Small intestine (tissue), 16 donors: ENCODE measurements at places on chromosomes 5 and 9. TPM values are rescaled to one million over a fixed set of nuclear protein-coding genes. Genes with fewer than 3 reads are reported as not detected.
A peak's percentile ranks its signal among the peaks of the same experiment; 100 is the strongest.

DNA sequence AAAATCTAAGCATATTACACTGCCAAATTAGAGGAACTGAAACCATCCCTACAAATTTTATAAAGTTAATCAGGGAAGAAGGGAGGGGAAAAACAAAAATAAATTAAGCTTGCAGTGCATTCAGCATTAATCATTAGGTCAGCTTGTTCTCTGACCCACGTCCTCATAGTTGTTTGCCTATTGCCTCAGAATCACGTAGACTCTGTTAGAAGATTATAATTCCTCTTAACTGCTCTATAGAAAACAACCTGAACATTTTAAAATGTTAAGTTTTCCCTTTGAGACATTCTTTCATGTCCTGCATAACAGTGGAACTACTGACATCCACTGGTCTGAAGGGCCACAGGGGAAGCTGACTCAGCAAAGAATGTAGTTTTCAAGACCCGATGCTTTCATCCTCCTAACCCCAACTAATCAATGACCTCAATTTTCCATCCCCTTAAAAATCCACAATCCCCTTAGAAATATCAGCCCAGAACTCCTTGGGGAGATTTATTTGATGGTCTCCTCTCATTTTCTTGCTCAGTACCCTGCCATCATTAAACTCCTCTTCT, 112.4 kb downstream of the FBXO4 start:
- H3K4me3 ChIP-seq = no peak overlapping the region
- no peaks in the 10 kb centered on the region for H3K36me3 ChIP-seq
- no peaks in the 10 kb centered on the region for H3K4me1 ChIP-seq
- H3K27ac ChIP-seq = no peak overlapping the region
- H3K27me3 ChIP-seq = no peaks in the 10 kb centered on the region

- no peak for DNase-seq
- H3K27ac ChIP-seq = no peak overlapping the region
- H3K36me3 ChIP-seq = no peaks in the 10 kb centered on the region
- no peaks in the 10 kb centered on the region for H3K4me1 ChIP-seq
Observed at GRCh38 chr5:169003721-169004541, 297.0 kb downstream of the SLIT3 start.

DNA sequence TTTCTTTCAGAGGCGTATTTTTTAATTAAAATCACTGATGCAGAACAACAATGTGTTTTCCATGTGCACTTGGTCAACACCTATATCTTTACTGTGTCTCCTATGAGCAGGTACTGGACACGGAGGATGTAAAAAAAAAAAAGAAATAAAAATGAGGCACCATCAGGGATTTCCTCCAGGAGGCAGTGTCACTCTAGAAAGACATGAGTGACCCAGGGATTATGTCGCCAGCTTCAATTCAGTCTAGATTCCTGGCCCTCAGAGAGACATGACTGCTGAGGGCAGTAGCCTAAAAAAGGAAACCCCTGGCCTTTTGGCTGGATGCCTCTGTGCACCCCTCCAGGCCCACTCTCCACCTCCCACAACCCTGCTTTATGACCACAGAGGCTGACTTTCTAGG, 18.3 kb upstream of the IL33 start:
- no peak overlapping the region for H3K27ac ChIP-seq
- H3K36me3 ChIP-seq = no peaks in the 10 kb centered on the region
- H3K4me3 ChIP-seq = no peak overlapping the region
- peak; percentile 36 for DNase-seq
- H3K27me3 ChIP-seq = no peaks in the 10 kb centered on the region

DNA sequence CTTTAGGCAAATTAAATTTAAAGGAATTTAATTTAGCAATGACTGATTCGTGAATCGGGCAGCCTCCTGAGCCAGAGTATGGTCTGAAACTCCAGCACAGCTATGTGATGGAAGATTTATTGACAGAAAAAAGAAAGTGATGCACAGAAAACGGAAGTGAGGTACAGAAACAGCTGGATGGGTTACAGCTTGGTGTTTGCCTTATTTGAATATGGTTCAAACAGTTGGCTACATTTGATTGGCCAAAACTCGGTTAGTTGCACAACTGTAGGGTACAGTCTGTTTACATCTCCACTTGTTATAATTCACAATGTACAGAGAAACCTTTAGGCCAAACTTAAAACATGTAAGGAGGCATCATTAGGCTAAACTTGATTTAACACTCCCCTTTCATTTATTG, 1716.1 kb upstream of the C9orf72 start:
- no peaks in the 10 kb centered on the region for H3K27me3 ChIP-seq
- DNase-seq = no peak
- no peaks in the 10 kb centered on the region for H3K4me1 ChIP-seq
- no peak overlapping the region for H3K27ac ChIP-seq

DNA sequence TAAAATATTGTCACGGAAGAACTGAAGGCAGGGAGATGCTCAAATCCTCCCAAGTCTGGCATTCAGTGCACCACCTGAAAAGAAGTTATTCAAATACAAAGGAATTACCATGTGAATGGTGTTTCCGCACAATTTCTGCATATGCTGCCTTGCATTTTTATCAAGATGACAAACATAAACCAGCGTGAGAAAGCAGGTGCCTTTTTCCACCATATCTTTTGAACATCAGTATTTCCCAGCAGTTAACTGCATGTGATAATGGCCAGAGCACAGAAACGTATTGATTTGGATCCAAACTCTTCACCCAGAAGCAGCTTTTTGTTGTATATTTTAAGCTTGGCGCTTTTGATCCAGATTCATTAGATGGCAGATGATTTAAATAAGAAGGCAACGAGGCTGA, 808.0 kb downstream of the TLE1 start:
- H3K36me3 ChIP-seq = no peaks in the 10 kb centered on the region
- H3K4me3 ChIP-seq = no peak overlapping the region
- no peaks in the 10 kb centered on the region for H3K4me1 ChIP-seq
- H3K27ac ChIP-seq = no peak overlapping the region
- H3K27me3 ChIP-seq = no peaks in the 10 kb centered on the region

DNA sequence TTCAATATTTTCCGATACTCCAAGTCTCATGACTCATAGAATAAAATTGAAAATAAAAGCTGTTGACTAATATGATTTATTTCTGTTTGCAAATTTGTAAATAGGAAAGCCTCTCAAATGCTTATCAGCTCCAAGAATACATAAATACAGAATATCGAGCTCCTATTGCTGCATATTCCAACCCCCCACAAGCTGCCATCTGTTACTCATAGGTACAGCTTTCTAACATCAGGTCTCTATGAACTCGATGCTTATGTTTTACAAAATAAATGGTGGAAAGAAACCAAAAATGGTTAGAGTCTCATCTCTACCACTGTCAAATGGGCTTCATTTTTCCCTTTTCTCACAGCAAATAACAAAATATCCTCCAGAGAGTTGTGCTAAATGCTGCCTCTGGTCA, 631.6 kb upstream of the CDH18 start:
- H3K27ac ChIP-seq = no peak overlapping the region
- no peaks in the 10 kb centered on the region for H3K27me3 ChIP-seq
- no peak for DNase-seq
- no peaks in the 10 kb centered on the region for H3K4me1 ChIP-seq
- H3K4me3 ChIP-seq = no peak overlapping the region

DNA sequence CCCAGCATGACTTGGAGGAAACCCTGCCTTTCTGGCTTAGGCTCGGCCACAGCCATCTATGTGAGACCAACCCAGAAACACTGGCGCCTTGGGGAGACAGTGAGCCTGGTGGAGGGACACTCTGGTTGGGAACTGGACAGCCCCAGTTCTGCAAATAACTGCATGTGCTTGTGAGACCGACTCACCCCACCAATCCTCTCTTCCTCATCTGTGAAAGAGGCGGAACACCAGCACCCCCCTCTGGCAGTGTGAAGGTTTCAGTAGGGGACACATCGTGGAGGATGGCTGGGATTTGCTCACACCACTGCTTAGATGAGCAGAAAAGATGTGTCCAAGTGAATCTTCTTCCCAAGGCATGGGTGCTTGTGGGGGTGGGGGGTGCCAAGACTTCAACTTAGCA, 43.4 kb upstream of the N4BP3 start:
- H3K4me3 ChIP-seq = no peak overlapping the region
- H3K27me3 ChIP-seq = no peaks in the 10 kb centered on the region
- H3K4me1 ChIP-seq = no peaks in the 10 kb centered on the region
- H3K27ac ChIP-seq = no peak overlapping the region
- DNase-seq = peak; percentile 22
- H3K36me3 ChIP-seq = no peaks in the 10 kb centered on the region

- H3K4me1 ChIP-seq = no peaks in the 10 kb centered on the region
- no peak overlapping the region for H3K4me3 ChIP-seq
- peaks cover 70% of the 10 kb centered on the region for H3K27me3 ChIP-seq
- no peak overlapping the region for H3K27ac ChIP-seq
Observed at GRCh38 chr5:51378448-51379330, 4.6 kb upstream of the ISL1 start.

- no peaks in the 10 kb centered on the region for H3K4me1 ChIP-seq
- no peaks in the 10 kb centered on the region for H3K27me3 ChIP-seq
- H3K4me3 ChIP-seq = no peak overlapping the region
- DNase-seq = no peak
Observed at GRCh38 chr9:82146677-82147076, 158.1 kb downstream of the SPATA31D1 start.

The PHYHD1 gene
- 6.5 TPM for polyA plus RNA-seq

The SHROOM1 gene
- 15.5 TPM for polyA plus RNA-seq

The KLF9 gene
- polyA plus RNA-seq = 15.2 TPM

The DDX46 gene
- polyA plus RNA-seq = 53.9 TPM

The C9orf72 gene
- polyA plus RNA-seq = 27.6 TPM

The PLAC8L1 gene
- polyA plus RNA-seq = 0.33 TPM

The SPINK1 gene
- polyA plus RNA-seq = 474 TPM
